Breast epithelium (tissue), 4 donors: ENCODE measurements at places on chromosomes 12 and 14. TPM values are rescaled to one million over a fixed set of nuclear protein-coding genes. Genes with fewer than 3 reads are reported as not detected.

- no peak for DNase-seq
Observed at GRCh38 chr12:105936496-105936895, 202.3 kb downstream of the NUAK1 start.

The SLC6A13 gene
- total RNA-seq: not detected

The PROX2 gene
- total RNA-seq: not detected

The ANO4 gene
- total RNA-seq: 1.0 TPM
